RPMI7951 (cell line): ENCODE measurements at places on chromosomes 7 and 10. TPM values are rescaled to one million over a fixed set of nuclear protein-coding genes. Genes with fewer than 3 reads are reported as not detected.

Gene ZNF467
- total RNA-seq, result not detected in 2 replicates

Gene CALCR
- not detected in 2 replicates for total RNA-seq

Gene KNDC1
- not detected in 2 replicates for total RNA-seq

Gene DNAH11
- 10.0 and 10.7 TPM in 2 replicates for total RNA-seq

Gene NACAD
- total RNA-seq, result 0.24 and 0.29 TPM in 2 replicates

Gene WEE2
- total RNA-seq, result not detected in 2 replicates

Gene ANKRD7
- 2.3 and 4.6 TPM in 2 replicates for total RNA-seq

Gene EPDR1
- total RNA-seq, result 31.6 and 35.1 TPM in 2 replicates

Gene NUDT13
- total RNA-seq, result 2.1 and 3.6 TPM in 2 replicates

Gene SLC26A4
- total RNA-seq, result 1.4 and 1.5 TPM in 2 replicates

Gene LIPK
- not detected in 2 replicates for total RNA-seq

Gene DMBT1
- total RNA-seq, result under 0.01 and 0.10 TPM in 2 replicates

Gene RNF148
- not detected in 2 replicates for total RNA-seq

Gene HMX3
- total RNA-seq, result not detected in 2 replicates

Gene NXPH1
- not detected in 2 replicates for total RNA-seq

Gene ZP3
- 5.5 and 6.1 TPM in 2 replicates for total RNA-seq

Gene PDE6C
- total RNA-seq, result not detected in 2 replicates

Gene MRLN
- total RNA-seq, result not detected in 2 replicates

Gene RASA4B
- total RNA-seq, result 0.36 and 1.4 TPM in 2 replicates

Gene ELOVL3
- 0.36 and 0.49 TPM in 2 replicates for total RNA-seq

Gene CALML5
- total RNA-seq, result not detected in 2 replicates

Gene FXYD4
- not detected in 2 replicates for total RNA-seq

Gene ARHGEF35
- 1.3 and 1.4 TPM in 2 replicates for total RNA-seq

Gene SLC16A12
- under 0.01 and 0.12 TPM in 2 replicates for total RNA-seq

Gene PMPCB
- 78.1 and 90.8 TPM in 2 replicates for total RNA-seq

Gene RBM20
- 0.20 and 0.36 TPM in 2 replicates for total RNA-seq

Gene HECTD2
- 8.5 and 10.0 TPM in 2 replicates for total RNA-seq

Gene ATG9B
- 0.24 TPM in 1 of 2 replicates, not detected in the other for total RNA-seq

Gene TDRD1
- not detected in 2 replicates for total RNA-seq

Gene MAGI2
- total RNA-seq, result 1.1 and 1.4 TPM in 2 replicates

Gene NT5C3A
- total RNA-seq, result 42.8 and 43.4 TPM in 2 replicates

Gene KAZALD1
- total RNA-seq, result 8.1 and 11.4 TPM in 2 replicates
